Gastrocnemius medialis (tissue), 4 donors: ENCODE measurements at places on chromosomes 4 and X.

- no peak for DNase-seq
These were observed 42.8 kb downstream of the TENM3 start for GRCh38 chr4:182286035-182286434.

- no peak for DNase-seq
These were observed 65.0 kb upstream of the IL15 start for GRCh38 chr4:141571362-141571761.

- DNase-seq: peak; percentile 59
These were observed 48.5 kb downstream of the ZCCHC12 start for GRCh38 chrX:118872102-118872566.

DNA sequence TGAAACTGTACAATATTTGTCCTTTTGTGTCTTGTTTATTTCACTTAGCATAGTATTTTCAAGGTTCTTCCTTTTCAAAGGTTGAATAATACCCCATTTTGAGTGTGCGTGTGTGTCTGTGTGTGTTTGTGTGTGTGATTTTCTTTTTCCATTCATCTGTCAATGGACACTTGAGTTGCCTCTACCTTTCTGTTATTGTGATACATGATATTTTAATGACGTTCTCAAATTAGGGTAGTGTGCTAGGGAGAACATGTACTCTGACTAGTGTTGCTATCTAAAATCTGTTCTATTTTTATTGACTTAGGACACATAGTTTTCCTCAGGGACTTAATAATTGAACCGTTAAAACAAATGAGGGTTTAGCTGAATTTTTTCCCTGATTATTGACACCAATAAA is 9.9 kb downstream of the MMRN1 start:
- DNase-seq: no peak

- DNase-seq: no peak
These were observed 4.7 kb upstream of the ASMT start for GRCh38 chrX:1610166-1610565.

DNA sequence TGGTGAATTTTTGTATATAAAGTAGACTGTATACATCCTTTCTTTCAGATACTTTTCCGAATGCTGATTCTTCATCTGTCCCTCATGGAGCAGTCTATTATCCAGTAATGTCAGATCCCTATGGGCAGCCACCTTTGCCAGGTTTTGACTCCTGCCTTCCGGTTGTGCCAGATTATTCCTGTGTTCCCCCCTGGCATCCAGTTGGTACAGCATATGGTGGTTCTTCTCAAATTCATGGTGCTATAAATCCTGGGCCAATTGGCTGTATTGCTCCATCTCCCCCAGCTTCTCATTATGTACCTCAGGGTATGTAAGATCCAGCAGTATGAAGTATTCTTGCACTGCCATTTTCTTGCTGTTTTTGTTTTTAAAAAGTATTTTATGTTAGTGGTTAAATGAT is 78.7 kb downstream of the ALG13 start:
- DNase-seq: no peak

DNA sequence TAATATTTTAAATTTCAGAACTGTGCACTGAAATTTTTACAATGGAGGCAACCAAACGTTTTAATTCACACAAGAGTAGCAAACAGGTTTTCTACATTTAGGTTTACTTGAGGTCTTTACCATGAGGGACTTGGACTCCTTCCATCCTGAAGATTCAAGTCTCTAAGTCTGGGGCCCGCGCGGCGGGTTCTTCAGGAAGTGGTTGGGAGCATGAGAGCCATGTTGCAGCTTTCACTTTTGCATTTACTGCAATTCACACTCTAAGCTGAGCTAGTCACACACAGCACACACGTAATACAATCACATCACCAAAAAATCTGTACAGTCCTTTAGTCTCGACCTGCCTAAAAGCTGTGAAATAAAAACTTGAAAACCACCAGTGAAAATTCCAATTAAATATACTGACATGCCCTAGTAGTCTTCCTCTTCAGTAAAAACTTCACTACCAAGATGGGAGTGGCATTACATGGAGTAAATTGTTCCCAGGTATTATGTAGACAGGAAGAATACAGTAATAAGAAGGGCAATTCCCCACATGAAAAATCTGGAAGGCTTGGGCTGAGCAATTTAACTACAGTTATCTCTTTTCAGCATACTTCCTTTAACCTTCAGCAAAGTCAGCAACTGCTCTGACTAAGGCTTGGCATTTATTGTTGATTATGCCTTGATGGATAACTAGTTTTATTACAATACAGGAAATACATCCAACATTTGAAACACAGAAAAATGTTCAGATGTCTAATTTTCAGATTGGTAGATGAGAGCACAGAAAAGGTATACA is 571.1 kb upstream of the DIPK2B start:
- no peak for DNase-seq

- DNase-seq: no peak
These were observed 41.4 kb upstream of the PHF8 start for GRCh38 chrX:54085666-54086065.

- DNase-seq: no peak
These were observed 81.0 kb downstream of the MGST2 start for GRCh38 chr4:139746431-139747171.

DNA sequence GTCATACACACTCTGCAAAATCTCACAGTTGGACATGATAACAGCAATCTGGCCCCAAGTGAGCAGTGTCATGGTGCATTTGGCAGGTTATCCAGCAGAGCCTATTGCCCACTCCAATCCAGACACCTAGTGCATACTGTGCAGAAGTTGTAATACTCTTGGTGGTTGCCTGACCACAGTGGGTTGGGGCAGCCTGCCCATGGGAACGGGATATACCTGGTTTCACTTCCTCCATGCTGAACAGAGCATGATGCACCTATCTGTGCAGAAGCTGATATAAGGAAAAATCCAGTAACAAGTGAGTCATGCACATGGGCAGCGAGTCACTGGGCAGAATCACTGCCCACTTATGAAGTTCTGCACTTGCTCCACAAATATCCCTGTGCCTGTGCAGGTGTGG is 105.3 kb upstream of the IGSF1 start:
- DNase-seq: no peak

DNA sequence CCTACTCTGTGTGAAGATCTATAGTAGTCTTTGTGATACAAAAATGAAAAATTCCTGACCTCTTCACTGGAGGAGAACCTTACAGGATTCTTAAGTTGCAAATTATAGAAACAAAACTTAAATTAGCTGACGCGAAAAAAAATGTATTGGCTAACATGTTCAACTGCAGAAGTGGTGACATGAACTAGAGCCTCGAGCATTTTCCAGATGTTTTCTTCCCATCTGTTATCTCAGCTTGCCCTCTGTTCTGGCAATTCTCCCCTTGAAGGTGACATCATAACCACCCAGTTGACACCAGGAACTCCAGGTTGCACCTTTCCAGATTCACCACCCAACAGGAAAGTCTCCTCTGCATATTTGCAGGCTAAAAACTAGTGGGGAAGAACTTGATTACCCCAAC is 222.4 kb downstream of the KDR start:
- DNase-seq: no peak

DNA sequence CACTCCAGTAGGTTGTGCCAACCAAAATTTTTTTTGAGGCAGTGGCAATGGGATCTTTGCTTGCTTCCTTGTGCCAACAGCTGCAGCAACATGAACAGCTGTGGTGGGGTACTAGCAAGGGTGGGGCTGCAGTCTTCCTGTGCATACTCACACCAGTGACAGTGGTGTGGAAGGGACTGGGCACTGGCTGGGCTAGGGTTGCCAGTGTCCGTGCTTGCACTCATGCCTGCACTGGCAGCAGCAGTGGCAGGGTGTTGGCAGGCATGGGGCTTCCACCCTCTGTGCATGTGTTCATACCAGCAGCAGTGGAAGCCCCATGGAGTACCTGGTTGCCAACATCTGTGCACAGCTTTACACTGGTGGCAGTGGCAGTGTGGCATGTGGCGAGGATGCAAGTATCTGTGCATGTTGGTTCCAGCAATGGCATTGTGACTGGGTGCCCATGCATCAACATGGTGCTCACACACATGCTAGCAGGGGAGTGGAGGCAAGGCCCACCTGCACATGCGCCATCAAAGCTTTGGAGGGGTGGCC is 1312.6 kb downstream of the PCDH18 start:
- DNase-seq: no peak

- DNase-seq: peak; percentile 28
These were observed 507 bp downstream of the MFAP3L start for GRCh38 chr4:170025523-170026252.

- no peak for DNase-seq
These were observed 55.5 kb upstream of the CLCN4 start for GRCh38 chrX:10101269-10101668.

GRCh38 chrX:71053217-71053621 is 14.9 kb downstream of the SNX12 start:
- DNase-seq: no peak

- DNase-seq: no peak
These were observed 63.9 kb downstream of the HAND2 start for GRCh38 chr4:173466101-173466500.
